Kidney glomerular epithelial cell (primary cell): ENCODE measurements at places on chromosomes 5 and 9.

DNA sequence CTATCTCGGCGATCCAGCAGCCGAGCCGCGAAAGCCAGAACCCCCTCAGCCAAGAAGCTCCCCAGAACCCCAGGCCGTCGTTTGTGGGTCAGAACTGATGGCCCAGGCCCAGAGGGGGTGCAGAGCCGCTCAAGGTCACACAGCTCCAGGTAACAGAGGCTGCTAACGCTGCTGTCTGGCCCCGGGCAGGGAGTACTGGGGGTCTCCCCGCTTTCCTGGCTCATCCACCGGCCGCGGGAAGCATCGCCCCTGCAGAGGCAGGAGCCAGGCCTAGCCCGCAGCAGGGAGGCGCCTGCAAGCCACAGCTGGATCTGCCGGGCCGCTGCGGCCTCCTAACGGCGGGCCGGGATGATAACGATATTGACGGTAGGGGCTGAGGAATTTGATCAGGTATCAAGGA lies 39.4 kb upstream of the CTSV start:
- no peak for DNase-seq

DNA sequence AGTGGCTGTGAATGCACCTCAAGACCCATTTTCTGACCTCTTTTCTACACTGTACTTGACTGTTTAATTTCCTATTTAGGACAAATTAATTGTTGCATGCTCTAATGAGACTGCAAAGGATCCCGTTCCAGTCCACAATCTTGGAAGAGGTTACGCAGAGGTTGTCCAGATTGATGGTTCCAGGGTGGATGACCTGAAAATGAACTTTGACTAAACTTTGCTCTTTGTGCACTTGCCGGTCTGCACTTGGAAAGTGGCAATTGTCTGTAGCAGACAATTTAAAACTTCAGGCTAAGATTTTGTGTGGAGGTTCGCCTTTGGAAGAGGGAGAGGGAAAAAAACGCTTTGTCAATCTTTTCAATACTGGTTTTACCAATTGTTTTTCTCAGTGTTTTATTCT lies 267.8 kb downstream of the TMEM161B start:
- DNase-seq = no peak

DNA sequence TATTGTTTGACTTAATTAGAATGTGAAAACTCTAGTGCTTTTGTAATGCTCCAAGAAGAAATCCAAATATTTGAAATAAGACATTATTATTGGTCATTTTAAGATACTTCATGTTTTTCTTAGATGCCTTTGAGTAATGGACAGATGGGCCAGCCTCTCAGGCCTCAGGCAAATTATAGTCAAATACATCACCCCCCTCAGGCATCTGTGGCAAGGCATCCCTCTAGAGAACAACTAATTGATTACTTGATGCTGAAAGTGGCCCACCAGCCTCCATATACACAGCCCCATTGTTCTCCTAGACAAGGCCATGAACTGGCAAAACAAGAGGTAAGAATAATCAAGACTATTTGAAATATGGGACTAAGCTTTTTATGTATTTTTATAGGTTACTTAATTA lies 69.2 kb upstream of the SREK1 start:
- DNase-seq = no peak

DNA sequence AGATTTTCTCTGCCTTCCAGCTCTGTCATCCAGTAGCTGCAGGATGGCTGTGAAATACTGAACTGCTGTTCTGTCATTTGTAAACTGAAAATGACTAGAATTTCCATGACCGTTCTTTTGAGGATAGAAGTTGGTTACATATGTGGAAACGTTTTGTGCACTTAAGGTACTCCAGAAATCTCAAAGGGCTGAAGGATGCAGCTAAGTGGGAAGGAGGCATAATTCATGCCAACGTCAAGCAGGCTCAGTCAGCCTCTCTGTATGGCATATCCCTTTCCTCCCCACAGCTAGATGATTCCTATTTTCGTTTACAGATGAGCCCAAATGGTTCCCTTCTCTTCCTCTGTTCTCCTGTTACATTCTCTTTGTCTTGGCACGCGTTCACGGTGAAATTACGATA lies 257.6 kb downstream of the FBXL7 start:
- DNase-seq = no peak
